ENCODE measurements at places on chromosomes 6 and 20. TPM values are rescaled to one million over a fixed set of nuclear protein-coding genes. Genes with fewer than 3 reads are reported as not detected.

Gene ZNF831
- polyA plus RNA-seq = 0.10 TPM

Gene HBS1L
- polyA plus RNA-seq = 17.0 TPM

Gene BNIP5
- polyA plus RNA-seq = 0.04 TPM

Gene RBBP8NL
- polyA plus RNA-seq = not detected

Gene SPEF1
- not detected for polyA plus RNA-seq

Gene FAXC
- polyA plus RNA-seq = 2.0 TPM

Gene QRSL1
- 4.8 TPM for polyA plus RNA-seq

Gene TTLL9
- polyA plus RNA-seq = 0.88 TPM

Gene RSPO3
- 24.3 TPM for polyA plus RNA-seq

Gene PTCRA
- not detected for polyA plus RNA-seq

Gene PAK5
- 17.0 TPM for polyA plus RNA-seq

Gene TNFRSF21
- 4.0 TPM for polyA plus RNA-seq

Gene FAM217A
- not detected for polyA plus RNA-seq

Gene LIN28B
- polyA plus RNA-seq = 0.08 TPM

Gene SLC35F1
- polyA plus RNA-seq = 0.32 TPM

Gene ZNF334
- 7.2 TPM for polyA plus RNA-seq

Gene PSORS1C1
- polyA plus RNA-seq = 5.1 TPM

Gene BMP5
- 0.20 TPM for polyA plus RNA-seq

Gene TRAM2
- 7.0 TPM for polyA plus RNA-seq

Gene EYA4
- polyA plus RNA-seq = 0.67 TPM

Gene RUNX2
- 1.2 TPM for polyA plus RNA-seq

Measured in adrenal gland (tissue), 19 donors.